ENCODE measurements at places on chromosomes 4 and X.

- no peak for DNase-seq
Observed at GRCh38 chr4:78784236-78784865, 8.2 kb downstream of the BMP2K start.

DNA sequence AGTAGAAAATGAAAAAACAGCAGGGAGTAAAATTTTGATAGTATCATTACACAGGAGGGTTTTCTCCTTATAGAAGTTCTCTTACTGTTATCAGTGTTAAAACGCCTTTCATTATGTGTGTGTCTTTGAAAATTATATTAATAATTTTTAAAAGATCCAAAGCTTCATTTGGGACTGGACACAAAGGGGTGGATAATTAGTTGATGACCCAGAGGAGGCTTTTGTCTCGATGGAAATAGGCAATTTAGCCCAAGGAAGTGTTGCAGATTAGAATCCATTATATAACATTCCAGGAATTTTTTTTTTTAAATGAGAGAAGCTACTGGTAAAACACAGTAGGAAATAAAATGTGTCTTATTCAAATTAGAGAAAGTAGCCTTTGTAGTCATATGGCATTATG, 1339.3 kb downstream of the FSTL5 start:
- no peak for DNase-seq

DNA sequence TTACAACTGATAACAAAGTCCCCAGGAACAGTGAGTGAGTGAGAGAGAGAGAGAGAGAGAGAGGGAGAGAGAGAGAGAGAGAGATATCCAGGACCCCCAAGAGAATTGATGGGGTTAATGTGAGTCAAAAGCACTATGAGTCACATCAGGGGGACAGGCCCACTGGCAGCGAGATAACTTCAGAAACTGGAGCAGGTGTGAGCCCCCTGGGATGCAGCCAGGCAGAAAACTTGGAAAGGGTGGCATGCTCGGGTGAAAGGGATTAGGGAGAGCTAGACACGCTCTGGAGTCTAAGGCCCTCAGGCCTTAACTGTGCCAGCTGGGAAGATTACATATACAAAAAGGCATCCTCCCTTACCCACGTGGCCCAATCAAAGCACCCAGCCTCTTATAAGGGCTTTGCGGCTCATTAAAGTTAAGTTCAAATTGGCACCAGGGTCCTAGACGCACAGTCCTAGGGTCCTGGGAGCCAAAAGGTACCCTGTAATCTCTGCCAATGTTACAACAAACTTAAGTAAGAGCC, 841 bp downstream of the ACOT9 start:
- peak; percentile 24 for DNase-seq

GRCh38 chrX:42933187-42933586, 155.2 kb upstream of the PPP1R2C start:
- DNase-seq = no peak

DNA sequence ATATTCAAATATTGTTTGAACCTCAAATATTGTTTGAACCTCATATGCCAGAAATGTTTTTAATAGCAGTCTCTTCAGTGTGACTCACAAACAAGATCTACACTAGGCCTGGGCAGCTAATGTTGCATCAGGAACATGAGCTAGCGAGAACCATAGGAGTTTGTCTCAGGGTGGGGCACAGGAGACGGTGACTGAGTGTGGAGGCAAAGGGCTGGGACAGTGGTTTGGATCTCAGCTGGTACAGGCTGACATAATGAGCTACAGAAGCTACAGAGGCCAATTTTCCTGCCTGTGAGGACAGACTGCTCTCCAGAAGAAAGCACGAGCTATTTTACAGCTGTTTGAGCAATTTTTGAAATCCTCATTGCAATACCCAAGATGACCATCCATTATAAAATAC, 224.7 kb downstream of the CENPC start:
- no peak for DNase-seq

DNA sequence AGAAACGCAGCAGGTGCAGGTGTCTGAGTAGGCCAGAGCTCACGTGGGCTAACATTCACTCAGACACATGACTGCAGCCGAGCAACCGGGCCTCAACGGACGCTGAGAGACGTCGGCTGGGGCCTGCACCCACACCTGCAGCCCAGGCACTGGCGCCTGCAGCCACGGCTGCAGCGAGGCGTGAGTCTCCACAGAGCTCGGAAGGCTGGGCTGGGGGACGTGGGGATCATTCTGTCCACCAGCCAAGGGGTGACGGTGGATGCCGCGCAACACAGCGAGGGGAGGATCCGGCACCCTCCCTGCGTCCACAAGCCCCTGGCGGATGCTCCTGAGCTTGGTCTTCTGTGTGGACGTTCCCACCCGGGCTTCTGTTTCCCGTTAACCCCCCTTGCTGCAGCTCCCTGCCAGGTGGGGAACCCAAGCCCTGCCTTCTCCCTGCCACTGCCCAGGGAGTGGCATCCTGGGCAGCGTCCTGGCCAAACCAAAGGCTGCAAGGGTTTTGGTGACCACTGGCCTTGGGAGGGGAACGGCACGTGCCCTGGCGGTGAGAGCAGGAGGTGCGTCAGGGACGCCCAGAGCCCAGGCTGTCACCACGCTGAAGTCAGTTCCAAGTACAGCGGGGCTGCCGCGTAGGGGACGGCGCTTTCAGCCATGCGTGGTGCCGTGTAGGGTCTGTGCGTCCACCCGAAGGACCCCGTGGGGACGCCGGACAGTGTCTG, 16.3 kb downstream of the PPP2R3B start:
- DNase-seq = no peak

DNA sequence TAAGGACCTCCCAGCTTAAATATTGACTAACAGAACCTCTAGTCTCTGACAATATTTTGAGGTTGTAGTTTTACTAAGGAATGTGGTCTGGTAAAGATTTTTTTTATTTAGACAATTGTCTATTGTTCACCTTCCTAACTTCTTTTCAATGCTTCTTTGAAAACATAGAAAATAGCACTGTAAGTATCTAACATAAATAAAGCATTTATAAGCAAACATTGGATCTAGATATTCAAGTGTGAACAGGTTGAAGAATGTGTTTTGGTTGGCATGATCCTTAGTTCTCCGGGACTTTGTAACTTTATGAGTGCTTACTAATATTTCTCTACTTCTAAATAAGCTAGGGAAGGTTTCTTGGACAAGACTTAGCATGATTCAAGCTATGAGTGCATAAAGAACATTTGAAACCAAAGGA, 285.4 kb upstream of the ARSJ start:
- DNase-seq = no peak

- DNase-seq = no peak
Observed at GRCh38 chr4:180680305-180680704, 1562.9 kb upstream of the TENM3 start.

- DNase-seq = no peak
Observed at GRCh38 chr4:185738038-185738552, 73.9 kb downstream of the SORBS2 start.

DNA sequence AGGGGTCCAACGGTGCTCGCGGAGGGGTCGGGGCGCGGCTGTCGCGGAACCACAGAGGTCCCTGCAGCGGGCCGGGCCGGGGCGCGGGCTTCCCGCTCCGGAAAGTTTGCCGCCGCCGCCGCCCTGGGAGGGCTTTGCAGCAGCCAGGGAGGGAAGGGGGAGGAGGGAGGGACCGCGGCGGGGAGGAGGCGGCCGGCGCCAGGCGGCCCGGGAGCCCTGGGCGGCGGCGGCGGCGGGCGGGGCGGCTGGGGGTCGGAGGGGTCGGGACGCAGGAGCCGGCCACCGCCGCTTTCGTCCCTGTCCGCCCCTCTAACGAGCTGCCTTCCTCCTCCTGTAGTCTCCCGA, 375 bp downstream of the FGFR3 start:
- no peak for DNase-seq

DNA sequence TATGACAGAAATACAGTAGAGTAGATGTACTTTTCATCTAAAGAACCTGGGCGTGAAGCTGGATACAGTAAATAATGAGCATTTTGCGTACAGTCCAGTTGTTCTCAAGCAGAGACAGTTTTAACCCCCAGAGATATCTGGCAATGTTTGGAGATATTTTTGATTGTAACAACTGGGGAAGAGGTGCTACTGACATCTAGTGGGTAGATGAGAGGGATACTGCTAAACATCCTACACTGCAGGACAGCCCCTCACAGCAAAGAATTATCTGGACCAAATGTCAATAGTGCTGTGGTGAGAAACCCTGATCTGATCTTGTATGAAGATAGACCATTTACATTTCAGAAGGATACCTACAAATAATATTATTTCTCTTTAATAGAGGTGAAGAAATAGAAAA, 200.2 kb upstream of the FAM47A start:
- DNase-seq = no peak

GRCh38 chr4:4981427-4981826, 37.8 kb downstream of the CYTL1 start:
- no peak for DNase-seq
